Activated gamma-delta T cell (primary cell): ENCODE measurements at places on chromosomes 16 and 17.

DNA sequence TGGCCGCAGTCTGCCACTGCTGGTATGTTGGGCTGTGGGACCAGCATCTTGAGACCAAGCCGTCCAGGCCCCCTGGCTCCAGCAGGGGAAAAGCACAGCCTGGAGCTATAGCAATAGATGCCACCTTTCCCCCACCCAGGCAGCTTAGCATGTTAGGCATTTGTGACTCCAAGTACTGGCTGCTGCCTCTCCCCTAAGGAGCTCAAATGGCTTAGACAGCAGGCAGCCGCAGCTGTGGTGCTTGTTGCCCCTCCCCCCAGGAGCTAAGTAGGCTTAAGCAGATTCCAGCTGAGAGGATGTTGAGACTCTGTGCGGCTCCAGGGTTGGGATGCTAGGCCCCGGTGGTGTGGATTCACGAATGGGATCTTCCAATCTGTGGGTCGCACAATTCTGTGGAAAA lies 88.8 kb upstream of the ANKFN1 start:
- no peak for DNase-seq

GRCh38 chr16:85660843-85661739 lies 27.7 kb downstream of the GINS2 start:
- no peak for DNase-seq

DNA sequence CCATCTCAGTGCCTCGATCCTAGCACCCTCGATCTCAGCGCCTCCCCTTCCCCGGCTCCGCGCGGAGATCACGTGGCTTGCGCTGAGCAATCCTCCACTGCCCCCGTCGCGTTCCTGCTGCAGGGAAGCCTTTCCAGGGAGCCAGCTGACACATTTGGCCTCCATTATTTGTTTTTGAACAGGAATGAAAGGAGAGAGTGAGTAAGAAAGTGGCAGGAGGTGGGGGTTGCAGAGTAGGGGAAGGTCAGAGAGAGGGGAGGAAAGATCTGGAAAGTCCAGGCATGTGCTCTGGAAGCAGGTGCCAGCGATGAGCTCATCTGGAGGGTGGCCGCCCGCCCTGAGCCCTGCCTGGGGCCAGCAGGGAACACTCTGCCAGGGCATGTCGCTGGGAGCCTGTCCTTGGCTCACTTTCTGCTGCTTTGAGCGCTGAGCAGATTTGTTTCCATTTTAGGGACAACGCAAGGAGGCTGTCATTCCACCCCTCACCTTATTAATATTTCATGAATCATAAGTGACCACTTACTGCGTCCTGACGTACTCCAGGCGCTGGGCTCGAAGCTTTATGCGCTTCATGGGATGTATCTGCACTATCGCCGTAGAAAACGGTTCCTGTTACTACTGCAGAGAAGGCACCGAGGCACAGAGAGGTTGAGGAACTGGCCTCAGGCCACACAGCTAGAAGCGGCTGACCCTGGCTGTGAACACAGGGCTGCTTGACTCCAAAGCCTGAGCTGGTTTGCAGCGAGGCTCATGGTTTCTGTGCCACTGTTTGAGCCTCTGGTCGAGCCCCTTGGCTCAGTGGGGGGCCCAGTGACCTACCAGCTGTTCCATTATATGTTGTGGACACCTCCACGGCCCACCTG lies 283.1 kb downstream of the SEC14L1 start:
- DNase-seq, result no peak

- no peak for DNase-seq
Measured at GRCh38 chr16:54748611-54749190, 182.0 kb upstream of the IRX5 start.

DNA sequence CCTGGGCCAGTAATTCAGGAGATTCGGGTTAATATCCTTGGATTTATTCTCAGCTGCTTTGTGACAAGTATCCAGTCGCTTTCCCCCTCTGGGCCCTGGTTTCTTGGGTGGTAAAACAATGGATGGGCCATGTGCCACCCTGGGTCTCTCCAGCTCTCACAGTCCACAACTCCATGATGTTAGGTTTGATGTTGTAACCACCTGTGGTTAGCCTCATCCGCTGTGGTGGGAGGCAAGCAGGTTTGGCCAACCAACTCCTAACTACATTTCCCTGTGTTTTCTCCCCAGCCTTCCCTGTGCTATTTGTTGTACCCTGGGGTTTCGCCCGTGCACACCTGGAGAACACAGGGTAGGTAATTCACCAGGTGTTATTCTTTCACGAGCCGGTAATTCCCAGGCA lies 35.1 kb downstream of the GLP2R start:
- DNase-seq, result no peak

DNA sequence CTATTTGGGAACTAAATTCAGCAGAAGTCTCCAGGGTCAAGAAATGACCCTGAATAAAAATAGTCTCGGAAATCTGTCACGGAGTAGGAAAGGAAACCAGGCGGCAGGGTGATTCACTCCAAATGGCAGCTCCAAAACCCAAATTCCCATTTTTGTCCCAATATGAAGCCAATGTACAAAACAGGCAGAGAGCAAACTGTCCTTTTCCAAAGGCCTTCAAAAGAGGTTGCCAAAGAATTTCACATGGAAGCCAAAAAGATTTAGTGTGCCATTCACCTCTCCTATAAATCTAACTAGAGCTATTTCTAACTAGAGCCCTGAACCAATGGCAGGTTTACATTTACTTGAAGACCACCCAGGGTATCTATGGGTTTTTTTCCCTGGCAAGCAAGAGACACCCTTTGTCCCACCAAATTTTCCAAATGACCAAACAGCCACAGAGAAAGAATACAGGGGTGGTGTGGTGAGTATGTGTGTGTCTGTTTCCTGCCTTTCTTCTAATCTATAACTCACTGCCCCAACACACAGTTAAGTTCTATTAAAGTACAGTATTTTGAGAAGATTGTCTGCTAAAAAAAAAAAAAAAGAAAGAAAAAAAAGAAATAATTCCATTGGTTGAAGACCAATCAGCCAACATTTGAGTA lies 6.8 kb downstream of the MYO1D start:
- no peak for DNase-seq

DNA sequence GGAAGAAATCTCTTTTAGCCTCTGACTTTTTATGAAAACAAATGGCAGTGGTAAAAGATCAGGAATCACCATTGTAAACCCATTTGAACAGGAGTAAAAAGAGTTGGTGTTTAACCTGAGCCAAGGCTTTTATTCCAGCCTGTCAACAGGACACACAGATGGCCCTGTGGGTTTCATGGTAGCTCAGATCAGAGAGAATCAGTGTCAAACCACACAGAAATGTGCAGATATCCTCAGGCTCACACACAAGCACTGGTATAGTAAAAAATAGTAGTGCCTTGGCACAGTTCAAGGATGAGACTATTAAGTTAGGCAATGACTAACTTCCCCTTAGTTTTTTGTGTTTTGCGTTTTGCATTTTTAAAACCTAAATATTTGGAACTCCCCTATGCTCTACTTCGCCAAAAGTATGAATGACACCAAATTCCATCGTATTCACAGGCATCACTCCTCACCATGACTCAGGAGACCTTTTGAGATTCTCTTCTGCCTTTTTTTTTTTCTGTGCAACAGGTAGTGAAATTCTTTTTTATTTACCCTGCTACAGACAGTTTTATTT lies 1200.0 kb downstream of the CDH11 start:
- DNase-seq, result no peak

- DNase-seq, result no peak
Measured at GRCh38 chr16:11160676-11161115, 95.3 kb downstream of the SOCS1 start.

DNA sequence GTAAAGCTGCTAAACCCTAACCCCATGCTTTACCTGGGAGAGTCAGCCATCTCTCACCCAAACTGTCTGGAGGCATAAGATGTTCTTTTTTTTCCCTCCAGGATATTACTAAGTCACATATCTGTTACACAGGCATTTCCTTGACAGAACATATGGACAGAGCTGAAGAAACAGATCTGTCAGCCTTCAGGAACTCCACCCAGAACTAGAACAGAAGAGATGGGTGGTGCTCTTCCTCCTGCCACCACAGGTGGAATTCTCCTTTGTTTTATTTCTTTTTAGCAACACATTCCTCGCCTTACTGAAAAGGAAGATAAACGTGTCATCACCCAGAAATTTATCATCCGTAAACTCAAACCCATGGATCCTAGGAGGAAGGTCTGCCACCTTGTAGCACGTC lies 8.8 kb downstream of the MYCBPAP start:
- no peak for DNase-seq

DNA sequence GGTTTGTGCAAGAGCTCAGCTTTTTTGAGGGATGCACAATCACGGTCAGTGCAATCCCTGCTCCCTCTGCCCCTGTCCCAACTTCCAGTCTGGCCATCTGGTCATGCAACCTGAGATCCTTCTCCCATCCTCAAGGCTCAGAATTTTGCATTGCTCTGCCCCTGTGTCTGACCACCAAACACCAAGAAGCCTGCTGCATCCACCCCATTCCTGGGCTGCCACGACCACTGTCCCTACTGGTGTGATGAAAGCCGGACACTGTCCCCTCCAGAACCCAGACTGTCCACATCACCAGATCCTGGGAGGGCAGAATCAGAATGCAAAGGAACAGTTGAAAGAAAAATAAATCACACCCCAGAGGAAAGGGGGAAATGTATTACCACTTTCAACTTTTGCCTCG lies 231.0 kb downstream of the C16orf78 start:
- DNase-seq, result no peak

GRCh38 chr16:28304214-28304613 lies 11.9 kb downstream of the SBK1 start:
- no peak for DNase-seq

- no peak for DNase-seq
Measured at GRCh38 chr17:56835264-56835585, 1.3 kb downstream of the DGKE start.

- DNase-seq, result no peak
Measured at GRCh38 chr17:6524520-6524919, 31.8 kb downstream of the PITPNM3 start.

- no peak for DNase-seq
Measured at GRCh38 chr17:64413513-64413912, 22.9 kb upstream of the PECAM1 start.

GRCh38 chr17:29058391-29058790 lies 15.4 kb downstream of the PIPOX start:
- DNase-seq, result no peak
